Vagina (tissue), 2 donors: ENCODE measurements at places on chromosomes 16 and 17. TPM values are rescaled to one million over a fixed set of nuclear protein-coding genes. Genes with fewer than 3 reads are reported as not detected.

DNA sequence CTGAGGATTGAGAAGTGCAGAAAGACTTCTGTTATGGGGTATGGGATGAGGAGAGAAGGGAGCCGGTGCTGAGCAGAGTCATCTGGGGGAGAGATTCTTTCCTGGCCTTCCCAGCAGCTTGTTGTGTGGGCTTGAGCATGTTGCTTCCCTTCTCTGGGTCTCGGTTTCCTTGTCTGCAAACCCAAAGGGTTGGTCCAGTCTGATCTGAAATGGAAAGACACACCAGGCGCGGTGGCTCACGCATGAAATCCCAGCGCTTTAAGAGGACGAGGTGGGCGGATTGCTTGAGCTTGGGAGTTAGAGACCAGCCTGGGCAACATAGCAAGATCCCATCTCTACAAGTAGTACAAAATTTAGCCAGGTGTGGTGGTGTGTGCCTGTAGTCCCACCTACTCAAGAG is 6.0 kb downstream of the SOCS3 start:
- no peaks in the 10 kb centered on the region for H3K27me3 ChIP-seq
- peaks cover 72% of the 10 kb centered on the region for H3K4me1 ChIP-seq
- H3K4me3 ChIP-seq: no peak overlapping the region
- no peak for DNase-seq
- no peaks in the 10 kb centered on the region for H3K36me3 ChIP-seq

DNA sequence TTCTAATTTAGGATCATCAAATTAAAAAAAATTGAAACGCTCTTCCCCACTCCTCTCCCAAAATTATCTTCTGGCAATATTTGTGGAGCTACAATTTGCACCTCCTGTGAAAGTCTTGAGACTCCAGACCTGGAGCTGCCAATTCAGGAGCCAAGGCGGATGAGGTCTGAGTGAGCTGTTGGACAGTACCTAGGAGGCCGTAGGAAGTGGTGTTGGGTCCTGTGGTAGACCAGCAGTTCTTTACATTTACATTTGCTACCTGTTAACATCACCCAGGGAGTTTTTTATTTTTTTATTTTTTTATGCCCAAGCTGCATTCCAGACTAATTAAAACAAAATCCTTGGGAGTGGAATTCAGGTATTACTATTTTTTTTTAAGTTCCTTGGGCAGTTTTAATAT is 271.0 kb downstream of the PHKB start:
- H3K4me1 ChIP-seq: no peaks in the 10 kb centered on the region
- H3K4me3 ChIP-seq: no peak overlapping the region
- H3K27ac ChIP-seq: no peak overlapping the region
- H3K27me3 ChIP-seq: no peaks in the 10 kb centered on the region
- no peaks in the 10 kb centered on the region for H3K36me3 ChIP-seq
- DNase-seq: no peak

DNA sequence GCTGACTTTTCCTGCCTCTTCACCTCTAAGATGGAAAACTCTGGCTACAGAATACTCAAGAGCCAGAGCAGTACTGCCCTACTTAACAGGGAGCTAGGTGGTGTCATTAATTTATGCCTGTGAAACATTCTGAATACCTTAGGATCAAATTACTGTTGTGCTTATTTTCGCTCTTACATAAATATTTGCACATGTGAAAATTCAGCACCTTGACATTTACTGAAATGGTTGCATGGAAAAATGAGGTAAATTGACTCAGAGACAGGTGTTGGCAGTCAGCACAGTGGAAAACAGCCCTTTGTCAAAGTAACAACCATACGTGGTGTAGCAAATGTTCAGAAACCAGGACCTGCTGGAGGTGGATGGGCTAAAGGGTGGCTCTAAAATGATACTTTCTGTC is 193.6 kb downstream of the CDH8 start:
- no peak overlapping the region for H3K27ac ChIP-seq
- H3K4me3 ChIP-seq: no peak overlapping the region
- no peaks in the 10 kb centered on the region for H3K27me3 ChIP-seq

GRCh38 chr16:29688172-29688571 is 9.2 kb downstream of the QPRT start:
- H3K27me3 ChIP-seq: no peaks in the 10 kb centered on the region
- no peaks in the 10 kb centered on the region for H3K4me1 ChIP-seq
- no peak overlapping the region for H3K4me3 ChIP-seq
- no peaks in the 10 kb centered on the region for H3K36me3 ChIP-seq
- DNase-seq: no peak
- no peak overlapping the region for H3K27ac ChIP-seq

CCL16 gene
- not detected for total RNA-seq

SNAI3 gene
- total RNA-seq: not detected
